ENCODE measurements at places on chromosomes 5 and 9. TPM values are rescaled to one million over a fixed set of nuclear protein-coding genes. Genes with fewer than 3 reads are reported as not detected.

GRCh38 chr5:36842087-36842486 lies 34.5 kb upstream of the NIPBL start:
- no peak for DNase-seq

Gene TRPM3
- total RNA-seq: 0.35 TPM

GRCh38 chr5:125541085-125541484 lies 794.6 kb upstream of the ZNF608 start:
- DNase-seq: no peak

GRCh38 chr5:129541648-129542251 lies 81.7 kb downstream of the ADAMTS19 start:
- no peak for DNase-seq
